Fibroblast of gingiva (primary cell): ENCODE measurements at places on chromosomes 2 and 18.

DNA sequence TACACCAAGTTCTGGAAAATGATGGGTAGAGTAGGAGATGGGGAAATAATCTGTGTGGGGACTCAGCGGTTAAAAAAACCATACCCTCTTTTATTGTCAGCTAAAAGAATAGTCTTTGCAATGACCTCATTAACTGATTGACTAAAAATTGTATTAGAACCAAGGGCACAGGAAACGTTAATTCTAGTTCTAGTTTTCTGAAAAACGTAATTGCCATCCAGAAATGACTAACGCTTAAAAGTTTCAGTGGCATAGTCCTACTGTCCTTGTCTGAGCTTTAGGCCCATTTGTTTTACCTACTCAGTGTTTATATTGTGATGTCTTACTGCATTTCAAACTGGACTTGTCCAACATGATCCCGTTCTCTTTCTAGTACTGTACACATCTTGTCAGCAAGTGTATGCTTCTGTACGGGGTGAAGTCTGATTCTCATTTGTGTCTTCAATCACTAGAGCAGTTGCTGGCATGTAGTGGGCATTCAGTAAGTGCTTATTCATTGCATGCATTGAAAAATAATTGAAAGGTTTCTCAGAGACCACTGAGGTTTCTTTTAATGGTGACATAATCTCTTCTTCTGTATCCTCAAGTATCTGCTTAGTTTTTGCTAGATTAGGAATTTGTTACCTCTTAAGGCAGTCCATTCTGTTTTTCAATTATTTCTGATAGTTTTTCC, 81.5 kb downstream of the ZNF407 start:
- no peak for DNase-seq

GRCh38 chr18:435940-436339, 64.6 kb downstream of the COLEC12 start:
- DNase-seq, result no peak

DNA sequence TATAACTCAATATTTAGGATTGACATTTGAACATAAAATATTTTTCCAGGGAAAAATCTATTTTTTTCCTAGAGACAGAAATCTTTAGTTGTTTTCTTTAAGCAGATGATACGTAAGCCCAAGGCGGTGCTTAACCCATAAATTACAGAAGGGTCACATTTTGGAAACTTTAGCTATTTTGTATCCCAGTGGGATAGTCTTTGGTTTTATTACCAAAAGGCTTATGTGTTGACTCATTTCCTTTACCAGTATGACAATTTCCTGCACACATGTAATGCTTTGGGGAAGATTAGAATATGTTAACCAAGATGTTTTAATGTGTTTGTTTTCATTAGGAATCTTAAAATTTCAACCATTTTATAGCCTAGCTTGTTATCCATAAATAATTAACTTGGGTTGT, 24.8 kb downstream of the DYNC1I2 start:
- peak; percentile 82 for DNase-seq

DNA sequence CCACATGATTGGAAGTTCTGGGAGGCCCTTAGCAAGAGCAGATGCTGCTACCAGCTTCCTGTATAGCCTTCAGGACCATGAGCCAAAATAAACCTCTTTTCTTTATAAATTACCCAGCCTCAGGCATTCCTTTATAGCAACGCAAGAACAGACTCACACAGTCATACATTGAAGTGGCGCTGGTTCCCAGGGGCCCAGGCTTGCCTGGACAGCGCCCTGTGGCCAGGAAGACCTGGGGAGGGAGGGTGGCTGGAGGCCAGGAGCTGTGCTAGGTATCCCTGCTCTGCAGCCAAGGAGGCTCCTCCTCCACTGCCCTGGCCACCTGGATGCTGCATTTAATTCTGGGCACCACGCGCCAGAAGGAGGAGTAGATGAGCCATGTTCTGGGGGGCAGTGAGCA, 98.1 kb downstream of the AGAP1 start:
- DNase-seq, result no peak

DNA sequence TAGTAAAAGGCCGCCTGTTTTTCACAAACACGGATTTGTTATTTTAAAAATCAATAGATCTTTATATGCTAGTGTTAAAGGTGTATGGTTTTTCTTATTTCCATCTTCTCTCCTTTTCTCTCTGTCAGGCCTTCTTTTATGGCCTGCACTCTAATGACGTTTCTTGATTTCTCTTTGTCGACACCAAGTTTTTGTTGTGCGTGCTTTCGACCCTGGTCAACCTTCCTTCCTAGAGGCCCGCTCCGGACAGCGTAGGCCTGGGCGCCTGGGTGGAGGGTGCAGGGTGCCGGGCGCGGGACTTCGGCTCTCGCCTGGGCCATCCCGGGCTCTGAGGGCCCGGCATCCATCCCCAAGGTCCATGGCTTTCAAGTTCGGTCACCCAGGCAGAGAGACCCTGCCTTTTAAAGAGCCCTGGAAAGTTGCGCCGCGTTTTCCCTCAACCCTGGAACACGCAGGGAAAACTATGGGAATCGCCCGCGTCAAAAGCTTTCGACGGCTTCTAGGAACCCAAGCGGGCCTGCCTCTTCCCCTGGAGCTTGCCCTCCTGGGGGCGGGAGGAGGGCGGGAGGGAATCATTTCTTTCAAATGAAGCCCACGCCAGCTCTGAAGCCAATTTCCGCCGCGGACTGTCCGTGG, 4.1 kb upstream of the SATB2 start:
- DNase-seq, result no peak

- no peak for DNase-seq
These were observed 641.7 kb downstream of the CBLN2 start for GRCh38 chr18:71902482-71902881.

DNA sequence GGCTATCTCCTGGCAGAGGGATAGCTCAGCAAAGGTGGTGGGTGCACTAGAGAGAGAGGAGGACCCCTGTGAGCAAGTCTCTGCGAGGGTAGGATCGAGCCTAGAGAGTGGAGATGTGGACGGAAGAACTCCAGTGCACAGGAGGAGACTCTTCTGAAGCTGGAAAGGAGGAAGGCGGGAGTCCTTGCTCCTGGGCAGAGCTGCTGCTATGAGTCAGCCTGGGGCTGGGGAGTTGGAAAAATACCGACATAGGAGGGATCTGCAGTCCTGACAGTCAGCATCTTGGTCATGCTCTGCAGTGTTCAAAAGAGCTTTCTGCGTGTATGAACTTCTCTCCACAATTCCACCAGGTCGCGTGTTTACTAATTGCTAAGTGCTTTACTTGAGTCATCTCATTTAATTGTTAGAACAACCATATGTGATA, 233.8 kb downstream of the LDLRAD4 start:
- no peak for DNase-seq
